ENCODE measurements at places on chromosomes 6 and 20.
A peak's percentile ranks its signal among the peaks of the same experiment; 100 is the strongest.

DNA sequence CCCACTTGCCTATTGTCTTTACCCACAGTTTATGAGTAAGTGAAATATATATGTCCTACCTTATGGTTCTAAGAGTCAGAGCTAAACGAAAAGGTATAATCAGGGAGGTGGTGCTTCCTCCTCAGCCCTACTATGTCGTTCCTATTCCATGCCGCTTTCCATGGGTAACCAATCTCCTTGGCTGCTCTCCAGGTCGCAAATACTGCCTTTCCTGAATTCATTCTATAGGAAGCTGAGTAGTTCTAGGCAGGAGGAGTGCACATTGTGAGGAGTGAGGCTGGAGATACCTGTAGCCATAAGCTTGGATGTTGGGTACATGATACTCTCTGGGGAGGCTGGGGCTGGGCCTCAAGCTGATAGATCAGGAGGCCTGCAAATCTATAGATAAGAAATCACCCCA, 5.8 kb downstream of the IL20RA start:
- no peak for DNase-seq

DNA sequence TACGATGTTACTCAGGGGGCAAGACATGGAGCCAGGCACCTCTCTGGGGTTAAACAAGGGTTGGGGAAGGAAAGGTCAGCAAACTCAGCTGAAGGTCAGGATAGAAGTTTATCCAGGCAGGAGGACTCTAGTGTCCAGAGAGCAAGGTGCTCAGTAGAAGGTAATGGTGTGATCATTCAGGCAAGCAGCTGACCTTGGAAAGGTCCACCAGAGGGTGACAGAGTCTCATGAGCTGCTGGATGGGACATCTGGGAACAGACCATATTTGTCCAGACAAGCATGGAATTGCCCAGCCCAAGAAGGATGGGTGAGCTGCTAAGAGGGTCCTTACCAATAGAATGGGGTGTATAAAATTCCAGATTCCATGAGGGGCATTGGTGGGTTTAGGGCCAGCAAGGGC, 89.5 kb downstream of the MAP3K7 start:
- DNase-seq: no peak

DNA sequence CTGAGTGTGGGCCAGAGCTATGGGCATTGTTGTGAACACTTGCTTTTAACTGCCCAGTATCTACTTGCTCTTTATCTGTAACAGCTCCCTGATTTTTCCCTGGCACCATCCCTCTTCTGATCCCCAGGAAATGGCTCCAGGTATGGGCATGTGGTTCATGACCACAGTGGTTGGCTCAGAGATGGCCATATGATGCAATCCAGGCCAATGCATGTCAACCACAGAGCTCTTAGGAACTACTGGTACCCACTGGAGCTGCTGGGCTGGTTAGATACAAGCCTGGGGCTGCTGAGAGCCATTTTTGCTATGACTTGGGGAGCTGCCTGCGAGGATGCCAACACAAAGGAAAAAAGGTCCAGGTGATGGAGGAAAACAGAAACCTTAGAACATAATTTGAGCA, 55.6 kb downstream of the KCNB1 start:
- DNase-seq: no peak

DNA sequence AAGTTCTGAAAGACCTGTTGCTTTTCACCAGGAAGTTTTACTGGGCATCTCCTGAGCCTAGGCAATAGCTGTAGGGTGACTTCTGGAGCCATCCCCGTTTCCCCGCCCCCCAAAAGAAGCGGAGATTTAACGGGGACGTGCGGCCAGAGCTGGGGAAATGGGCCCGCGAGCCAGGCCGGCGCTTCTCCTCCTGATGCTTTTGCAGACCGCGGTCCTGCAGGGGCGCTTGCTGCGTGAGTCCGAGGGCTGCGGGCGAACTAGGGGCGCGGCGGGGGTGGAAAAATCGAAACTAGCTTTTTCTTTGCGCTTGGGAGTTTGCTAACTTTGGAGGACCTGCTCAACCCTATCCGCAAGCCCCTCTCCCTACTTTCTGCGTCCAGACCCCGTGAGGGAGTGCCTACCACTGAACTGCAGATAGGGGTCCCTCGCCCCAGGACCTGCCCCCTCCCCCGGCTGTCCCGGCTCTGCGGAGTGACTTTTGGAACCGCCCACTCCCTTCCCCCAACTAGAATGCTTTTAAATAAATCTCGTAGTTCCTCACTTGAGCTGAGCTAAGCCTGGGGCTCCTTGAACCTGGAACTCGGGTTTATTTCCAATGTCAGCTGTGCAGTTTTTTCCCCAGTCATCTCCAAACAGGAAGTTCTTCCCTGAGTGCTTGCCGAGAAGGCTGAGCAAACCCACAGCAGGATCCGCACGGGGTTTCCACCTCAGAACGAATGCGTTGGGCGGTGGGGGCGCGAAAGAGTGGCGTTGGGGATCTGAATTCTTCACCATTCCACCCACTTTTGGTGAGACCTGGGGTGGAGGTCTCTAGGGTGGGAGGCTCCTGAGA, at the start of gene HFE:
HFE (plus strand) TSS at position 146 of the 832 bp plus-strand sequence; CDS start at position 158, 12 bp downstream.
- peak; percentile 42 for DNase-seq

- no peak for DNase-seq
These were observed 165.7 kb downstream of the FOXC1 start for GRCh38 chr6:1775441-1775840.

DNA sequence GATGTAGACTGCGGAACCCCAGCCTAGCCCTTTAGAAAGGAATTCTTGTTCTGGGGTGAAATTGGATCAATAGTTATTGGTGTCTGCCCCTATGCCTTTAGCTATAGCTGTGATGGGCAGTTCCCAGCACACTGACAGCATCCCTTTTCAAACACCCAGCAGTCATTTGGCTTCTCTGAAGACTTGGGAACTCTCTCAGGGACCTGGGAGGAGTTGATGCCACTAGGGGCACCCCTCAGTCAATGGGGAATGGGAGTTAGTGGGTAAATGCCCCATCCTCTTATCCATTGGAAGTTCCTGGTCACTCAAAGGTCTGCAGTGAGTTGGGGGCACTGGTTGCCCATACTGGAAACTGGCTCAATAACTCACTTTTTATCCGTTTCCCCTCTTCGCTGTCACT, 31.6 kb upstream of the CSNK2A1 start:
- DNase-seq: no peak

- DNase-seq: peak; percentile 70
These were observed 18.3 kb downstream of the HIVEP2 start for GRCh38 chr6:142926494-142927270.

GRCh38 chr6:18284261-18284660, 19.9 kb upstream of the DEK start:
- no peak for DNase-seq
